ENCODE measurements at places on chromosomes 7 and 10.

DNA sequence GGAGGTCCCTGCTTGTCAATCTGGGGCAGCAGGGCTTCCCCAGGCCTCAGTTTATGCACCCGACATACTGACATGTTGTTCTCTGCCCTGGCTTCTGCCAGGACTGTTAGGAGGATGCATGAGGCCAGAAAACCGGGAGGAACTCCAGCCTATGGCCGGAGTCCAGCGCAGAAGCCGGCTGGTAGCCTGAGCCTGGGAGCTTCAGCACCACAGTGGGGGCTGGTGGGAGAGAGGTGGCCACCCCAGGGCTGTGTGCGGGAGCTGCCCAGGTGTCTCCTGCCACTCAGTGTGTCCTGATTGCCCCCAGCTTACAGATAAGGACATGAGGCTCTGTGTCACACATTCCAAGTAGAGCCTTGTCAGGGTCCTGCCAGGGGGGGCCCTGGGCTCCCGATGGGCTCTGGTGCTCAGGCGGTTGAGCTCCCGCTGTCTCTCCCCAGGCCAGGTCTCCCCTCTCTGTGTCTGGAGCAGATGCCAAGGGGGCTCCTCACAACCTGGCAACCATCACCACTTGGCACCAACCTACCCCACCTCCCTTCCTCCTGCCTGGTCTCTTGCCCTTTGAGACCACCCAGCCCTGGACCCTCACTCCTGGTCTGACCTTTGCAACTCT is 32.3 kb downstream of the PPIF start:
- DNase-seq = no peak

GRCh38 chr10:3059974-3060373 is 7.4 kb upstream of the PFKP start:
- no peak for DNase-seq

- DNase-seq = no peak
Observed at GRCh38 chr10:132670546-132671227, 115.3 kb downstream of the NKX6-2 start.

- no peak for DNase-seq
Observed at GRCh38 chr7:106335814-106336213, 51.0 kb upstream of the NAMPT start.

GRCh38 chr7:4702961-4703512 is 20.9 kb downstream of the FOXK1 start:
- no peak for DNase-seq

GRCh38 chr7:23027261-23027660 is 13.3 kb upstream of the HYCC1 start:
- no peak for DNase-seq

GRCh38 chr7:99380032-99380822 is 5.7 kb downstream of the ARPC1B start:
- DNase-seq = no peak

- no peak for DNase-seq
Observed at GRCh38 chr7:24980534-24981170, 674 bp upstream of the OSBPL3 start.

- DNase-seq = no peak
Observed at GRCh38 chr7:79515358-79515757, 61.9 kb upstream of the MAGI2 start.

DNA sequence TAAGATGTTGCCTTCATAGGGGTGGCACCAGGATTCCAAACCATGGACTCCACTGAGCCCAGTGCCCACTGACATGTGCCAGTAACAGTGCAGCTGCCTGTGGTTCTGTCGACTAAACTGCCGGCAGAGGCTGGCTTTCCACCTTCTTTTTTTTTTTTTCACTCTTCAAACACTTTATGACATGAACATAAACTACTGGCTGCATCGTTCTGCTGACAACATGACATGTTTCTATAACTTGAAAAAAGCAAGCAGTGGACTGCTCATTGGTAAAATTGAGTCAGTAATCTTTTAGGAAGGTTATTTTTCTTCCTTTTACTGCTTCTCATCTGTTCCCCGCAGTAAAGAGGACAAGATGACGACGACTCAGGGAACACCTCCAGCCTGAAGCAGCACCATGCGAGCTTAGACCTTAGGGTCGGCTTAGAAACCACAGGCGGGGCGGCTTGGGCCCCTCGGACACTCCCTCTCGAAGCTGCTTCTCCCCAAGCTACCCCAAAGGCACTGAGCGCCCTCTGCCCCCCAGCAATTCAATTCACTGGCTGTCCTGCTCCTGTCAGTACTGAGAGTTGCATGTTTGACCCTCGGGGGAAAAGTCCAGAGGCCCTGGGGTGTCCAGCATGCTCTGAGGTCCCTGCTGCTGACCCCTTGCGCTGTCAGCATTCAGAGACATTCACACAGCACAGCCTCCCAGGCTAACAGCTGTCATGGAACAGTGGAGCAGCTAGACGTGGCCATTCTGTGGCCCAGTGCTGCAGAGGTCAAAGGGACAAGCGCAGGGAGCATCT is 112.5 kb downstream of the EGFR start:
- DNase-seq = no peak

- DNase-seq = no peak
Observed at GRCh38 chr10:14889318-14889717, 10.7 kb downstream of the SUV39H2 start.

DNA sequence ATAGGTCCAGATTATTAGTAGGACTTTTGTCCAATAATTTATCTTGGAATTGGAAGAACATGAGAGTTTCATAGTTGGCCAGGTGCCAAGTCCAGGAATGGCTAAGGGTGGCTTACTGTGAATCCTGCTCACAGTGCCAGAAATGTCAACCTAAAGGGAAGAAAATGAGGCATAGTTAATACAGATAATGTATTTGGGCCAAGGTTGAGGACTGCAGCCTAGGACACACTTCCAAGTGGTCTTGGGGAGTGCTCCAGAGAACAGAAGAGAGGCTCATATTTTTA is 78.2 kb downstream of the MAPK8 start:
- no peak for DNase-seq

- DNase-seq = no peak
Observed at GRCh38 chr7:74498996-74499834, 45.5 kb downstream of the GTF2IRD1 start.

DNA sequence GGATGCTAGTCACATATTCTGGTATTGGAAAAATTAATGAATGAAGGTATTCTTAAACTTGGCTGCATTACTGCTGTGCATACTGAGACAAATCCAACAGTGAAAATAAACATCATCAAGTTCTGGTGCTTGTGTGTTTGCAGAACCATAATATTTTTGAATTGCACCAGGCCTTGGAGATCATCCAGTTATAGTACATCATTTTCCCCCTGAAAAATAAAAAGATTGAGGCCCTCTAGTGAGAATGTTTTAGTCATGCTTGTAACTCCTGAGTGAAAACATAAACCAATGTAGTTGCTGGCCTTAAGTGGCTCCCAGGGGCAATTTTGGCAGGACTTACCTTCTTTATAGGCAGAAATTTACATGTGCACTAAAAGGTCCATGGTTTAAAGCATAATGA is 218.8 kb upstream of the TMEM229A start:
- no peak for DNase-seq

- no peak for DNase-seq
Observed at GRCh38 chr10:52778511-52779392, 6.2 kb upstream of the MBL2 start.

GRCh38 chr10:11823122-11823988 is at the start of gene PROSER2:
TSS of gene PROSER2 (plus strand) at chr10:11823356. CDS start at chr10:11852078, 28,722 bp downstream.
- no peak for DNase-seq

DNA sequence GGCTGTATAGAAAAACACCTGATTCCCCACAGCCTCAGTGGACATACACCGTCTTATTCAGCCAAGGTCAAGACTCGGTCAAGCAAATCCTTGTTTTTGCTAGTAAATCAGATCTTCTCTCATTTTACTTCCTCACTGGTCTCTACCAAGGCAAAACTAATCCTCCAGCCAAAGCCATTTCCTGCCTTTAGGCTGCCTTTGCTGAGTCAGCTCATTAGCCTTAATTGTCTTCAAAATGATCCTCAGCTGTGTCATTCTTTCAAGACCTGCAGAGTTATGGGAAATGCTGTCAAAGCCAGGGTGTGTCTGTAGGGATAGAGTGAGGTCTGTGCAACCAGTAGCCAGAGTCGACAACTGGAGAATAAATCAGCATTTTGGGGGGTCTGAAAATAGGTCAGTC is 107.2 kb upstream of the FAM180A start:
- DNase-seq = no peak

GRCh38 chr7:34825221-34825620 is 167.2 kb downstream of the NPSR1 start:
- no peak for DNase-seq

DNA sequence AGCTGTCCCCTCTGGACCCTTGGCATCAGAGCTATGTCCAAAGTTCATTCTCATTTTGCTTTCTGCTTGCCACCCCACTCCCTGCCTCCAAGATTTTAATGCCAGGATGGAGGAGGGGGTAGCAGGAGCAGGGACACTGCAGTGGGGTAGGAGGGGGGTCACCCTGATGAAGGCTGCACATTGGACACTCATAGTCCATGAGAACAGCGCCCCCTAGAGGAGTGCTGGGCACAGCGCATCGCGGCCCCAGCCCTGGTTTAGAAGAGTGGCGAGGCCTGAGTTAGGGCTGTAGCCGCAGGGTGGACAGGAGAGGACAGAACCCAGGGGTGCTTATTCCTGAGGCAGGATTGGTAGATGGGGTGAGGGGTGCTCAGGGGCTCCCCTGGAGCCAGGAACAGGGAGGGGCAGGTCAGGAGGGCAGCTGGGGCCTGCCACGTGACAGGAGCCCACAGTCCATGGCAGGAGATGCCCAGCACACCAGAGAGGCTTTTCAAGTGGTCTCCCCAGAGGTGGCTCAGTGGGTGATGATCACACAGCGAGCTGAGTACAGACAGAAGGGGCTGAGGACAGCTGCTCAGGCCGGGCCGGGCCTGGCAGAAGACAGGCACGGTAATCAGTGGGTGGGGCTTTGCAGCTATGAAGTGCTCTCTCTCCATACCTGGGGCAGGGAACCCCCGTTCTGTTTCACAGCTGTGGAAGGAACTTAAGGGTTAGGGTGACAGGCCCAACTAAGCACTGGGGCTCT is 71.4 kb downstream of the NEURL1 start:
- no peak for DNase-seq

DNA sequence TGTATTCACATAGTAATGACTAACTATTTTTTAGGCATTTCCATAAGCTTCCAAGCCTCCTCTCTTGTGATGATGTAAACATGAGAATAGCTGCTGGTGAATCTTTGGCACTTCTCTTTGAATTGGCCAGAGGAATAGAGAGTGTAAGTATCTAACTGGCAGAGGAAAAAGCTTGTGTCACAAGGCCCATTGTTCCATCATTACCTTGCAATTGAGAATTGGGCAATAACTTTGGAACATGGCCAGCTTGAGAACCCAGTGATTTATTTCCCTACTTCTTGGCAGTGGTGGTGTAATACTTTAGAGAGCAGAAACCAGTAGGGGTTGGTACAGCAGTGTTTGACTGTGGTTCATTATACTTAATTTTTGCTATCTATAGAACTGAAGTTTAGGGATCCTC is 12.0 kb downstream of the IFRD1 start:
- no peak for DNase-seq

- DNase-seq = no peak
Observed at GRCh38 chr10:34045571-34046190, 711.2 kb upstream of the NRP1 start.

DNA sequence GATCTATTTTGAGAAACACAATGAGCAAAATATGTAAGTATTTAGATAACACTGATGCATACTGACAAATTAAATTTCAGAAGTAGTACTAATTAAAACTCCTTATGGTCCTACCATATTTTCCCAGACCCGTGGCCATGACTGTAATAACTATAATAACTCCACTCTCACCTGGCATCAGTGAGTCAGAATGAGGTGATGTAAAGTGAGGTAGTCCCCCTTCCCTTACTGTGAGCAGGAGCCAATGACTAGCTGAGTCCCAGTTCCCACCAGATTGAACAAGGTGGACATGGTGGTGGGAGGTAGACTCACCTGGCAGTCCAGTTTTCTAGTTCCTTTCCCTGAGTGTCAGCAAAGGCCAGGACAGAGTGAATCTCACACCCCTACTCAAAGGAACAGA is 630.5 kb upstream of the IGFBP3 start:
- no peak for DNase-seq

DNA sequence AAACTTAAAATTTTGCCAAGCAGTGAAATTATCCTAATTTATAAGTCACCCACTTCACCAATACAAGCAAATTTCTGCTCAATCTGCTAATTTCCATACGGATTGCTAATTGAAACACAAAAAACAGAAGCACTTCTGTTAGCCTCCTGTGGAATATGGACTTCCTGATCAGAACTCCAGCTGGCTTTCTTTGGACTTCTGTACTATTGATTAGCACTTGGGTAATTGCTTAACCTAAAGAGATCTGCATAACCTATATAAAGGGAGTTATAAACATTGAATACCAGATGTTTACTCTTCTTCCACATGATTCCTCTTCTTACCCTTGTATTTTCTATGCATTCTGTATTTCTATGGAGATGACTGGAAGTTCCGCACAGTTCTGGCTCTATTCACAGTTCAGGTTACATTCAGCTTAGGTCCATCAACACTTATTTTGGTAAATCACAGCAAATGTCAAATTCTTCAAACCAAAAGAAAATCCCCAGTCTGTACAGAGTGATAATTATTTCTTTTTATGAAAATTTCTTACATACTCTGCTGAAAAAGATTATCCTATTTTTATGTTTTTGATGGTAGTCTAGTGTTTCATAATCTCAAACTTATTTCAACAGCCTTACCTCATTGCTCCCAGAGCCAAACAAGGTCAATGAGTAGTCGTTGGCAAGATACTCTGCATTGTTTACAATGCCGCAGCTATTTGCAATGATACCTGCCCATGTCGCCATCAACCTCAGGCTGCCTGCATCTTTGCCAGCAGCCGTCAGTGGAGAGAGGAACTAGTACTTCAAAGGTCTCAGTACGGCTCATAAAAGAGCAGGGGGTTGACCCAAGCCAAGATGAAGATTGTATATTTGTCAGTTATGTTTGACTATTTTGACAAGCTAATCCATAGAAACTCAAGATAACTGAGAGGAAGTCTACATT is 225.6 kb downstream of the AHR start:
- DNase-seq = no peak

DNA sequence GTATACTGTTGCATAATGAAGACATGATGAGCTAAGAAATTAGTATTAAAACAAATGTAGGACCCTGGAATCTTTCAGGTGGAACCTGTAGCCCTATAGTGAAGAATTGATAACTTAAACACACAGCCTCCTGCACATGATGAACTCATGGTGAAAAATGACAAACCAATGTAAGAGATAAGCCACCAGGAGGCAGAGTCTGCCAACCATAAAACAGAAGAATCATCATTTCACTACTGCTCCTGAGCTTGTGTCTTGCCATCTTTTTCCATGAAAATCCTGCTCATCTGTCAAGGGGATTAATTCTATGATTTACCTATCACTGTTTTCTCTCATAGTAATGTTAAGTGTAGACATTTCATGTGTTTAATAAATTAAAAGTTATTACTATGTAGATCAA is 363.9 kb downstream of the MALRD1 start:
- peak; percentile 10 for DNase-seq

DNA sequence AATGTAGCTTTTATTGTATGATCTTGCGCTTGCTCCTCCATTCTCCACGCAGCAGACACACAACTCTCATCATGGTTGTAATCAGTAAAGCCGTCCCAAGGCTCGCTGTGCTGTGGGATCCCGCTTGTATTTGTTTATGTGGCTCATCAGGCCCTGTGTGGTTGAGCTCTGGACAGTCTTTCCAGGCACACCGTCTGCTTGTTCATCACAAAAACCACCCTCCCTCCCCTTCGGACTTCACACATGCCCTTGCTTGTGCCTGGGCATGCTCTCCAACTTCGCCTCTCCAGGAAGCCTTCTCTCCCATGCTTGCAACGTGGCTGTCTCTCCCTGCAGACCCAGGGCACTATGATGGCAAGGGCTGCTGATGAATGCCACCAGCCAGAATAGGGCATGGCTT is 62.4 kb downstream of the HK1 start:
- no peak for DNase-seq

- no peak for DNase-seq
Observed at GRCh38 chr10:92076722-92077121, 153.2 kb downstream of the BTAF1 start.
